Astrocyte (in vitro differentiated cells and primary cell): ENCODE measurements at places on chromosomes 16 and 17. TPM values are rescaled to one million over a fixed set of nuclear protein-coding genes. Genes with fewer than 3 reads are reported as not detected.

DNA sequence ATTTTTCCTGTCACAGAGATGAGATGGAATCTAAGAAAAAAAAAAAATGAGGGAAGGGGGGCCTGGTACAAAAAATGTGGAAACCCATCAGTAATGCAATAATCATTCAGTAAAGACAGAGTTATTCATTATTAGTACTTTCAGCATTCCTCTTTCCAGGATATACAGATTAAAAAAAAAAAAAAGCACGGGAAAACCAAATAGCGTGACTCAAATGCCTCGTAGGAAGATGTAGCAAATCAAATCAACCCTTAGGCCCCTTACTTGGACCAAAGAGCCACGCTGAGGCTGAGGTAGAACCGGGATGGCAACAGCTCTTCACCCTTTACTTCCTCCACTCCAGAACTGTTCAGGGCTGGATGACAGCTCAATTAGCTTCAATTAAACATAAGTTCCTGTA, 52.5 kb downstream of the SMG6 start:
- H3K4me1 ChIP-seq, result peaks cover 27% of the 10 kb centered on the region
- no peak overlapping the region for H3K4me3 ChIP-seq
- peak overlapping the region; percentile 96 for H3K27ac ChIP-seq

- no peaks in the 10 kb centered on the region for H3K4me1 ChIP-seq
- H3K36me3 ChIP-seq, result no peaks in the 10 kb centered on the region
- no peak overlapping the region for H3K4me3 ChIP-seq
- no peak overlapping the region for H3K27ac ChIP-seq
- no peak for DNase-seq
Observed at GRCh38 chr16:23232806-23233205, 50.3 kb downstream of the SCNN1G start.

- DNase-seq, result peak; percentile 78
- H3K27ac ChIP-seq, result peak overlapping the region; percentile 6
- H3K4me3 ChIP-seq, result no peak overlapping the region
- no peaks in the 10 kb centered on the region for H3K36me3 ChIP-seq
Observed at GRCh38 chr16:27217256-27217655, 13.9 kb downstream of the KDM8 start.

Gene TBC1D3
- not detected in 2 replicates for total RNA-seq

Gene ITFG1
- total RNA-seq, result 52.7 and 58.9 TPM in 2 replicates

Gene SCARF1
- 2.9 and 3.9 TPM in 2 replicates for total RNA-seq

Gene ANKRD40CL
- total RNA-seq, result not detected in 2 replicates
